ENCODE measurements at places on chromosomes 11 and 22.

GRCh38 chr11:131750152-131750551, 379.7 kb downstream of the NTM start:
- DNase-seq: no peak

DNA sequence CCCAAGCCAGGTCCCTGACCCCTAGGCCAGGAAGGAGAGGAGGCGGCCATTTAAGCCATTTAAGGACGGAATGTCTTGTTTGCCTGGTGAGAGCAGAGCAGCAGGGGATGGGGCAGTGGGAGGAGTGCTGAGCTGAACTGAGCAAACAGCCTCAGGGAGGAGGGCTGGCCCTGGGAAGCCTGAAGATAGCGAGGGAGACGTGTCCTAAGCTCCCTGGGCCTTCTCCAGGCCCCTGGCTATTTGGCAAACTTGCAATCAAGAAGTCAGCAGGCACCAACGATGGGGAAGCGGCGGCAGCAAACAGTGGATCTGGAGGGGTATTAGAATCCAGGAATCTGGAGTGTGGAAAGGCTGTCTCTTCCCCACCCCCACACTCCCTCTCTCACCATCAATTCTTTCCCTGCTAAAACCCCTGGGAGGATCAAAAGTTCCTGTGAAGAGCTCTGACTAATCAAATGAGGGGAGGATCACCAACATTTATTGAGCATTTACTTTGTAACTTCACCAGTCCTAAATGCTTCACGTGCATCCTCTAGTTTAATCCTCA, 8.8 kb downstream of the BCL9L start:
- peak; percentile 50 for DNase-seq

DNA sequence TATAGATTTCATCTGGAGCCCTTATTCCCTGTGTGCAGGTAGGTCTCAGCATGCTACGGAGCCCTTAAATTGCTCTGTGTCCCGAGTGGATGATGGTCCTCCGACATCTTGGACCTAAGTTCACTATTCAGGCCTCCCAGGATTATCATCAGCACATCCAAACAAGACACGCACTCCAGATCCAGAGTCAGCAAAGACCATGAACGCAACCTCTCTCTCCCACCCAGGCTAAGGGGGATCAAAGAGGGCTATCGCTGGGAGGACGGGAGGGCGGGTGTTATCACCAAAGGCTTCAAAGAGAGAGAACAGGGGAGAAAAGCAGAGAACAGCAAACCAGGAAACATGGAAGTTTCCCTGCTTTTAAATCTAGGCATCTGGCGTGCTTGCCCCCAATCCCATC, 659.4 kb downstream of the TBC1D22A start:
- no peak for DNase-seq

DNA sequence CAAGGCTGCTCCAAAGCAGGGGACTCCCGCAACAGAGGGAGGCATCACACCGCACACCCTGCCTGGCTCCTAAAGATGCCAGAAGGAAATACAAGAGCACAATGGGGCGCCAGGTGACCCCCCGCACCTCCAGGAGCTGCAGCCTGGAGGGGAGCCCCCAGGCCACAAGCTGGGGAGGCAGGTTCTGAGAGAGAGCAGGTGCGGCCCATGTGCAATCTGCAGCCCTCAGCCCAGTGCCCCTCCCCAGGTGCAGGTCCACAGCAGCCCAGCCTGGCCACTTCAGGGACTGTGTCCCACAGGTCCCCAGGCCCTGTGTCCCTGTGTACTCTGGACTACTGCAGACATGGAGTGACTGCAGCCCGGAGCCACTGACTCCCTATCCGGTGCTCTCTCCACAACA, 13.1 kb downstream of the WNT7B start:
- DNase-seq: no peak

DNA sequence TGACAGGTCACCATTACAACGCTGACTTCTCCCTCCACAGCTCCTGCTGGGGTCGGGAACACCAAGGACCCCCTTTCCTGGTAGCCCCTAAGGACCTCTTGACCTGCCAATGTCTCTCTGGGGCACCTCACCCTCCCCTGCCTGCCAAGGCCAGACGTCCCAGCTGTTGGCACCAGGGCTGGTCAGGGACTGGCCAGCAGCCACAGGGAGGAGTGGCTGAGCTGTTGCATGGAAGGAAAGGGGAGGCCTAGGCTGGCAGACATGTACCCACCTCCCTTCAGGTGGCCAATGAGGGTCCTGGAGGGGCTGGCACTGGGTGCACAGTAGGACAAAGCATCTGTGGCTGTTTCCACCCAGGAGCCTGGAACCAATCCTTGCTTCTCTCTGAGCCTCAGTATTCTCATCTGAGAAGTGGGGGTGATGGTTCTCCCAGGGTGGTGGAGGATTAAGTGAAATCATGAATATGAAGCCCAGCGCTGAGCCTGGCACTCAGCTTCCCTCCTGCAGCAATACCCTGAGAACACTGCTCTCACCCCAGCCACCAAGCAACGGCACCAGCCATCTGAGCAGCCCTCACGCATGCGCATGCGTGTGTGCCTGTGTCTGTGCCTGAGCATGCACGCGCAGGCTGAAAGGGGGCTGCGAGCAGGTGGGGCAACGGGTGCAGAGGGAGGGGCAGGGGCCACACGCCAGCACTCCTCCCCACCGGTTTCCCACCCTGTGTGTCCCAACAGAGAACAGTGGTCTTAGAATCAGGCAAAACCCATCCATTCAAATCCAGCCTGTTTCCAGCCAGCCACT, 5.9 kb downstream of the KCNJ4 start:
- DNase-seq: no peak

- DNase-seq: no peak
These were observed 32.7 kb upstream of the CCDC34 start for GRCh38 chr11:27395556-27396258.

DNA sequence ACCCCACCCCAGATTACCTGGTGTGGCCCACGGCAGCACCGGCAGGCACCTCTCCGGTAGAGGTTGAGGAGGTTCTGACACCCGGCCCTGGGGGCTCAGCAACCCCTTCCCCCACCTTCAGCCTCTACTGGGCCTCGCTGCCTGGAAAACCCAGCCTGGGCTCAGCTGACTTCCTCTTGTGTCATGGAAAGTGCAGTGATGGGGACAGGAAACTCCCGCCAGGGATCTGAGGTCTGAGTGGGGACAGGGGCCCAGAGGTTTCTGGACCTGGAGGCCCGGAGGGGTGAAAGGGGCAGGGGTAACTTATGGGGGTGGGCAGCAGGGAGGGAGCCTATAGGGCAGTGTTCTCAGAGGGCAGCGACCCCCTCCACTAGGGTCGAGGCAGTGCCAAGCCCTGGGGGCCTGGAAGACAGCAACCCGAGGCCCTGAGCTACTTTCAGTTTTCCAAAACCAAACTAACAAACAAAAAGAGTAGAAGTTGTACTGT, 10.0 kb upstream of the CD5 start:
- no peak for DNase-seq

GRCh38 chr11:19698493-19699292, 13.9 kb upstream of the NAV2 start:
- no peak for DNase-seq

GRCh38 chr11:8262552-8263108, 1.0 kb downstream of the LMO1 start:
- no peak for DNase-seq

- no peak for DNase-seq
These were observed 17.4 kb downstream of the RIBC2 start for GRCh38 chr22:45430871-45431270.

DNA sequence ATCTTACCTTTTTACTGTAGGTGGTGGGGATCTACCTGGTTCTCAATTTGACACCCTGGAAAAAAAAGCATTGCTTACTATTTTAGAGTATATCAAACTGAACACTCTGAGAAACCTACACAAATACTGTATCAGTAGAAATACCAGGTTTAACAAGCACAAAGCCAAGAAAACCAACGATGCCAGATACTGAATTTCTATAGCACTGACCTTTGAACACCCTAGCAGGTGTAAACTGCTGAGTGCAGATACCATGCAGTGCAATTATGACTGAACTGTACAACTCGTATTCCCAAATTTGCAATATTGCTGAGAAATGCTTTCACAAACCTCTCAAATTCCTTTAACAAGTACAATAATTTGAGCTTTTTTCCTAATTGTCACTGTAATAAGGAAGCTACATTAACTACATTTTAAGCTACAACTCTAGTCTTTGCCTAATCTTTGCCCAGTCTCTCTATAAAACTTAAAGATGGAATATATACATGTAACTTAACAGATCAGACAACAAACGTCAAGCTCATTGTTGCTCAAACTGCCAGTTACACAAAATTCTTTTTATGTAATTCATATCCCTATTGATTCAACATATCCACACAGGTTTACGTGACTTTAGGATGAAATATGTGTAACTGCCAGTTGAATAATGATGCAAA, 8.9 kb downstream of the TAF1D start:
- no peak for DNase-seq

DNA sequence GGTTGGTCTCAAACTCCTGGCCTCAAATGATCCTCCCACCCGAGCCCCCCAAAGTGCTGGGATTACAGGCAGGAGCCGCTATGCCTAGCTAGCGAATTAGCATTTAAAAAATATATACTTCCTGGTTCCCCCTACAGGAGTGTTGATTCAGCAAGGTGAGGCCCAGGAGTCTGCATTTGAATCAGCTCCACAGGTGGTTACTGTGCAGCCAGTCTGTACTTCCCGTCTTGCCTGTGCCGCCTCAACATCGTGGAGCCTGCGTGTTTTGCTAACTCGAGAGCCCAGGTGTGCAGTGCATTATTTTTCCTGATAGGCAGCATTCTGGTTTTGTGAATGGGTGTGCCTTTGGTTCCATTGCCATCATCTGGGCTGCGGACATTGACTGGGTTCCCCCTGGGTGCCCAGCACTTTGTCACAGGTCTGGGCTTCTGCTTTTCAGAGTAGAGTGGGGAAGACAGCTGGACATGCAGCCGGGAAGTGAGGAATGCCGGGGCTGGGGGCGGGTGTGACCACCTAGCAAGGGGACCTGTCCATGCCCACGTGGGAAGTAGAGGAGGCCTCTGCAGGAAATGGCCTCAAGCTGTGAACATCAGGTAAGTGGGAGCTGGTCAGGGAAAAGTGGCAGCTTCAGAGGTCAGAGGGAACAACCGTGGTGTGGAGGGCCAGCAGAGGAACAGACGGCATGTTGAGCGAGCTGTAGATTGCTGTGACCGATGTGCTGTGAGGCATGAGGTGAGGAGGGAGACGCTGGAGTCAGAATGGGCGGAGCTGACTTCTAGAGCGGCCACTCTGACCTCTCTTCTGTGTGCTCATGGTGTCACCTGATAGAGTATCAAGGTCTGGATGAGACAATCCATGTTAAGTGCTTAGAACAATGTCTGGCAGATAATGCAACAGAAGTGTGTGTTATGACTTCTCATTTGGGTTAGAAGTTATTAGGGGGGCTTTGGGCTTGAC, 42.2 kb downstream of the PPFIA1 start:
- DNase-seq: no peak

GRCh38 chr11:120801801-120802689, 221.9 kb upstream of the TBCEL start:
- no peak for DNase-seq

GRCh38 chr11:108589136-108589535, 4.4 kb downstream of the EXPH5 start:
- no peak for DNase-seq

DNA sequence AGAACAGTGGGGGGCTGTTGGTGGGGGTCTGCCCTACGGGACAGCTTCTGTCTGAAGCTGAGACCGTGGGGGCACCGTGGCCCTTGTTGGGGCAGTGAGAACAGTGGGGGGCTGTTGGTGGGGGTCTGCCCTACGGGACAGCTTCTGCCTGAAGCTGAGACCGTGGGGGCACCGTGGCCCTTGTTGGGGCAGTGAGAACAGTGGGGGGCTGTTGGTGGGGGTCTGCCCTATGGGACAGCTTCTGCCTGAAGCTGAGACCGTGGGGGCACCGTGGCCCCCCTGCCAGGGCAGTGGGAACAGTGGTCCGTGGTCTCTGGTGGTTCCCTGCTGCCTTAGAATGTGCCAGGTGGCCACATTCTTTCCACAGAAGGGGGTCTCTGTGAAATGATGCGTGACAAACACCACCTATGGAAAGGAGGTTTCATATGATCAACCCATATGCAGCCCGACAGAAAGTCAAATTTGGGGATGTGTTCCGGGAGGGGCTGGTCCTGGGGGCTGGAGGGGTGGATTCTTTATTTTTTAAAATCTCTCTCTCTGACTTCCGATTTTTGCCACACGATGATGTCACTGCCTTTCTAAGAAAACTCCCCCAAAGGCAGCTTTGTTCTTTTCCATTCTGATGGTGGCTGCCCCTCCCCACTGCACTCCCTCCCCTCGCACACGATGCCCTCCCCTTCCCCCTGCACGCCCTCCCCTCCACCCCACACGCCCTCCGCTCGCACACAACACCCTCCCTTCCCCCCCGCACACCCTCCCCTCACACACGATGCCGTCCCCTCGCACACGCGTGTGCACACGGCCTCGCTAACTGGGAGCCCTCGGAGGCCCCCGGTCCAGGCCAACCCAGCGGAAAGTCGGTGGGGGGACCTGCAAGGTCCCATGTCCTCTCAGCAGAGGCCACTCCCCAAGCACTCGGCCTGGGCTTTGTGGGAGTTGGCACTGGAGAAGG, 1186.5 kb downstream of the BRD1 start:
- no peak for DNase-seq

GRCh38 chr11:124543554-124543953, at the start of gene OR8B12:
Gene OR8B12, minus strand, starts transcription at chr11:124543654. Its CDS starts 0 bp downstream, at chr11:124543654.
- no peak for DNase-seq

DNA sequence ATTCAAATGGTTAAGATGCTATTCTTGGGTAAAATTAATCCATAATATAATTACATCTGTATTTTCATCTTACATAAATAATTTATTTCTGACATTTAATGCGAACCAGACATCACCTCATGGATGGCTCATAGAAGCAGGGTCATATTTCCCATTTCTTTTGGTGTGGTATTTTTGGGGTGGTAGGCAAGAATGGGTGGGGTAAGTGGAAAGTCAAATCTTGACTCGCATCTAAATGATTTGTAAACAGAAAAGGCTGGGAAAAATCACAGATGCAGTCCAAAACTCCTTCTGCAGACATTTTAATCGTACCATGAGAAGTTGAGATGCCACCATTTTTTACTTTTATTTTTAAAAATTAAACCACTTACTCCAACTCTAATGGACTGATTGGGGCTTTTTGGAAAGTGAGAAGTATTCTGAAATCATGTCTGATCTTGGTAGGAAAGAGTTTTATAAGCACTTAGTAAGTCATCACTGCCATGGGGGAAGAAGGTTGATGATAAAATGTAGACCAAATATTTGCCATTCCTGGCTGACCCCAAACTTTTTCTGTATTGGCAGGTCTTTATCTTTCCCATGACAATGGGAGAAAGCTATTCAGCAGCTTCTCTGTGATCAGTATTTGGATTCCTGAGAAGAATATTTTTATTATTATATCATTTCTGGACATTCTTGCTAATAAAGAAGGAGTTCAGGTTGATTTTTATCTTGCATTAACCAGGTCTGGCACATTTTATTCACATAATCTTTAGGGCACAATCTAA, 47.2 kb upstream of the BLID start:
- DNase-seq: no peak
